WERI-Rb-1 (cell line): ENCODE measurements at places on chromosomes 6 and 20.

GRCh38 chr6:118638288-118638687 is 13.1 kb downstream of the CEP85L start:
- DNase-seq = no peak

- DNase-seq = no peak
These were observed 5.7 kb upstream of the PYGB start for GRCh38 chr20:25242231-25242630.

- DNase-seq = no peak
These were observed 81.7 kb upstream of the GATA5 start for GRCh38 chr20:62557462-62557861.

DNA sequence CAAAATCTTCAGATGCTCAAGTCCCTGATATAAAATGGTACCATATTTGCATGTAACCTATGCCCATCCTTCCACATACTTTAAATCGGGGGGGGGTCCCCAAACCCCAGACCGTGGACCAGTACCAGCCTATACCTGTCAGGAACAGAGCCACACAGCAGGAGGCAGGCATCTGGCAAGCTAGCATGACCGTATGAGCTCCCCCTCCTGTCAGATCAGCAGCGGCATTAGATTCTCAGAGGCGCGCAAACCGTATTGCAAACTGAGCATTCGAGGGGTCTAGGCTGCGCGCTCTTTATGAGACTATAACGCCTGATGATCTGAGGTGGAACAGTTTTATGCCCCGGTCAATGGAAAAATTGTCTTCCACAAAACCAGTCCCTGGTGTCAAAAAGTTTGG is 30.7 kb downstream of the FGD2 start:
- DNase-seq = peak; percentile 56

DNA sequence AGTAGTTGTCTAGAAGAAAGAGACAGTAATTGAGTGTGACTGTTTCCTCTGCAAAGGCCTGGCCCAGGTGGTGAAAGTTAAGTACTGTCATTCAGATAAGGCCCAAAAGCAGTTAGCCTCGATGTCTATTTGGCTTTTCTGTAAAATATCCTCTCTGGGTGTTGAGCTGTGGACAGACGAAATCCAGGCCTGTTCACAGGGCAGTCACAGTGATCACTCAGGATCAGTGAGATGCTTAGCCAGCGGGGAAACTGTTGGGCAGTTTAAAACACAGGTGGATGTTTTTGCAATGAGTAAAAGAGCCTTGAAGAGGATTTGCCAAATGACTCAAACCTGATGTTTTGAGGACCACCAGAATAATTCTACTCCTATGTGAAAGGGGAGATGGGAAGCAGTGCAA is 22.0 kb upstream of the PRDM1 start:
- peak; percentile 86 for DNase-seq

DNA sequence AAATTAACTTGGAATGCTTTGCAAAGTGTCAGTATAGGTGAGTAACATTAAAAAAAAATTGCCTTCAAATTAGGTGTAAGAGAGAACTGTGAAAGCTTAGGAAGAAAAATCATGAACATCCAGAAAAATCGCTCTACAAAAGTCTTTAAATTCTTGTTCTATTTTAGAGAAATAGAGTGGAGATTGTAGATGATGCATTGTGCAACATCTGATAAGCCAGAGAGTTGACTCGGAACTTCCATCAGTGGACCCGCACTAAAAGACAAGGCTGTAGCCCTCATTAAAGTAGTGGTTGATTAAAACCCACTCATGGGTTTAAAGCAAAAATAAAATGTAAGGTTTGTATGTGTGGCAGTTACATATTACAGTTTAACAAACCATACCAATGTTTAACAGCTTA is 35.8 kb downstream of the MAP3K4 start:
- DNase-seq = no peak

DNA sequence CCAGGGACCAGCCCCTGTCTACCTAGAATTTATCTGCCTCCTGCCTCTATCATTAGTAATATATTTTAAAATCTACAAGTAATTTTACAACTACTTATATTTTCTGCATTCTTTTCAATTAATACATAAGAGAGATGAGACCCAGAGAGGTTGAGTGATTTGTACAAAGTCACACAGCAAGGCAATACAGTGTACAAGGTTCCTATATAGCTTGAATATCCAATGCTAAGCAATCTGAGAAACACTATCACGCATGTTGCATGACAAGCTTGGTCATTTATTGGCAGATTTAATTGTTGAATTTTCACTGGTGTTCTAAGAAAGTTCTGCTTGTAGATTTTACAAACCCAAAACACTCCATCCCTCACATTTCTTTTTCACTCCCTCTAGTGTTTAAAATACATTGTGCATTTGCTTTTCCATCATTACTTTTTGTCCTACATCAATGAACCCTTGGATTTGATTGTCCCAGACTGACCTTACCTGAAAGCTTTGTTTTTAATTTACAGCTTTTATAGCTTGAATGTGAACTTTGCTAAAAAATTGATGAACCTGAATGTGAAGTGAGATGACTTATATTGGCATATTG is 520.9 kb upstream of the CITED2 start:
- DNase-seq = no peak

GRCh38 chr6:134245041-134245440 is 72.9 kb downstream of the SGK1 start:
- DNase-seq = no peak

DNA sequence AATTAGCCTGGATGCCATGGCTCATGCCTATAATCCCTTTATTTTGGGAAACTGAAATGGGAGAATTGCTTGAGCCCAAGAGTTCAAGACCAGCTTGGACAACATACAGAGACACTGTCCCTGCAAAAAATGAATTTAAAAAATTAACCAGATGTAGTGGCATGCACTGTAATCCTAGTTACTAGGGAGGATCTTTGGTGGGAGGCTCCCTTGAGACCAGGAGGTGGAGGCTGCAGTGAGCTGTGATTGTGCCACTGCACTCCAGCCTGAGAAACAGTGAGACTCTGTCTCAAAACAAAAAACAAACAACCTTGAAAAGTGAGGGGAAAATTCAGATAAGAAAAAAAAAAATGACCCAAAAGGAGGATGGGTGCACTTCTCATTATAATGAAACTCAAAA is 23.4 kb downstream of the CAP2 start:
- no peak for DNase-seq

DNA sequence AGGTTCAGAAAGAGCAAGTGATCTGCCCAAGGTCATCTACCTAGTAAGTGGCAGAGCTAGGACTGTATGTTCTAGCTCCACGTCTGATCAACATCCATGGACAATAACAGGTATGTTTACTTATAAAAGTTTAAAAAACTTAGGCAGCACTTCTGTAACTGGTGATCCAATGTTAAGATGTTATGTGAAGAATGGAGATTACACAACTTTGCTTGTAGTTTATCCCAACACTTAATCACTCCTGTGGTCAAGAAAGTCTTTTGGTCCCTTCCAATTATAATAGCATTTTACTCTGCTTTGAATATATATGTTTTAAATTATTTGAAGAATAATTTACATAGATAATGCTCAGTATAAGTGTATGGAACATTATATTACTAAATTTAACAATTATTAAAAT is 4.8 kb downstream of the FBXO30 start:
- no peak for DNase-seq

GRCh38 chr6:118288355-118289124 is 259.6 kb upstream of the PLN start:
- no peak for DNase-seq

- no peak for DNase-seq
These were observed 64.6 kb downstream of the ZC2HC1B start for GRCh38 chr6:143928853-143929252.

DNA sequence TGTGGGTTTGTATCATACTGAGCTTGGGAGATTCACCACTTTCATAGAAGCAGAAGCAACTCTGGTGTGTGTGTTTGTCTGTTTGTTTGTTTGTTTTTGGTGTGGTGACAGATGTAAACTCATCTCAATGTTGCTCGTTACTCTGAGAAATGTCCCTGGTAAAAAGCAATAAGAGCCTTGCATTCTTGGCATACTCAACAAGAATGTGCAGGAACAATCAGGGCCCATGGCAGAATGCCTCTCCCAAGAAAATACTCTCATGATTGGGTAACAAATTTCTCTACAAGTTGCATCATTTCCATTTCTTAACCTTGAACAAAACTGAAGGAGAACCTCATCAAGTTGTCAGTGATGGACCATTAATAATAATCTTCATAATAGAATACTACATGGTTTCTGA is 43.0 kb upstream of the PKHD1 start:
- no peak for DNase-seq

DNA sequence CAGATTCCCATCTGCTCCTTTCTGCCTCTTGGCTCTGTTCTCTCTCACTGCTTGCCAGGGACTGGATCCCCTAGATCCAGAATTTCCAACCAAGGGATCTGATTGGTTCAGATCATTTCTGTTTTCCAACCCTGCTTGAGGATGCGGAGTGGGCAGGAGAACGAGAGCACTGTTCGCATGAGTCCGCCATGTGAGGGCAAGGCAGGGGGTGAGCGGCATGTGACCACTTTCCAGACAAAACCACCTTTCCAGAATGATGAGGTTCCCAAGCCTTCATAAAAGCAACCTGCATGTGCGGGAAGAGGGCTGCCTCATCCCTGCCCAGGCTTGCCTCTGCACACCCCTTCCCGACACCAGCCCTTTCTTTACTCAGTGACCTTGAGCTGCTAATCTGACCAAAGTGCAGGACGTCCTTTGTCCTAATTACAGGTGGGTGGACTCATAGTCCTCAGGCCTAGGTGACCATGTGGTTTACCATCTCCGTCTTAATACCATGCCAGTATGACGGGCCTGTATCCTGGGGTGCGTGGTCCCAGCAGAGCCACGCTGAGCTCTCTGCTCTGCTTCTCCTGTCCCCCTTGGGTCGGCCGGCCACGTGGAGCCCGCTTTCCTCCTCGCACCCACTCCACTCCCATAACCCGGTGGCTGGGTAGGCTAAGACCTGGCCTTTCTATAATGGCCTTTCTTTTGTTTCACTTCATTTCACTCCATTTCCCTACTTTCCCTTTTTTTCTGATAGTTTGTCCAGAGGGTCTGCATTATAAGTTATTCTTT is 14.4 kb downstream of the NQO2 start:
- no peak for DNase-seq

- no peak for DNase-seq
These were observed 6.8 kb downstream of the SLC17A9 start for GRCh38 chr20:62959101-62959971.

- DNase-seq = peak; percentile 69
These were observed 18.5 kb downstream of the RPP21 start for GRCh38 chr6:30363459-30363858.

DNA sequence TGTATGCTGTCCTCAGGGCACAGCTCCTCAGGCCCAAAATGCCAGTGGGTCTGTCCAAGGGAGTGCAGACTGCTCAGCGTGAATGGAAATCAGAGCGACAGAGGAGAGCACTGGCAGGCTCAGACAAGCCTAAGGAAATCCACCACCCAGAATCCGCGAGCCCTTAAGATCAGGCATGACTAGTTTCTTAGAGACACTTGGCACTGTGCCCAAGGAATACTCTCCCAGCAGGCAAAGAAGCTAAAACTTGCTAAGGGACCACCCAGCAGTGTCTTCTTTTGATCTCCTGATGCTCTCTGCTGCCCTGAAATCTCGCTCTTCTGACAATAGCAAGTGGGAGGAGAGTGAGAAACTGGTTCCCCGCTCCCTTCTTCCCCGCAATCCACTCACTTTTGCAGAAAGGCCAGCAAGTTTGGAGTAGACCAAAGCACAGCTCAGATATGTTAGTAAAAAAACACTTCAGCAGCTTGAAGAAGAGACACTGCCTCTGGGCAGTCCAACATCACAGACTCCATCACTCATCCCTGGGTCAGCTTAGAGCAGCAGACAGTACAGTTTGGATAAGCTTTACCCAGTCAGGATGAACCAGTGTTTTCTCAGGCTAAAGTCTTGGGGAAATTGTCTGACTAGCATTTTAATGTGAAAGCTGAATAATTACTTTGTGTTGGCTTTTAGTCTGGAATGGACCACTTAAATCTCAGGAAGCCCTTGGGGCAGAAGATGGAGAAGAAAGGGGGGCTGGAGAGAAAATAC is 32.4 kb downstream of the TRAF3IP2 start:
- DNase-seq = peak; percentile 45

DNA sequence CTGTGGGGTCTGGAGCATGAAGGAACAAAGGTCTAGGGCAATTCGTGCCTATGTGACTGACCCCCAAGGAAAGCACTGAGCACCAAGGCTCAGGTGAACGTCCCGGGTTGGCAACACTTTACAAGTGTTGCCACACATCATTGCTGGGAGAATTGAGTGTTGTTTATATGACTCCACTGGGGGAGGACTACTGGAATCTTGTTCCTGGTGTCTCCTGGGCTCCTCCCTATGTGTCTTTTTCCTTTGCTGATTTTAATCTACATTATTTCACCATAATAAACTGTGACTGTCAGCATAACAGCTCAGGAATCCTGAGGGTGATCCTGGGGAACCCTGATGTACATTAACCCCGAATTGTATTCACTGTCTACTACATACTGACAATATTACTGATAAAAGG is 207.7 kb upstream of the BMP2 start:
- no peak for DNase-seq

DNA sequence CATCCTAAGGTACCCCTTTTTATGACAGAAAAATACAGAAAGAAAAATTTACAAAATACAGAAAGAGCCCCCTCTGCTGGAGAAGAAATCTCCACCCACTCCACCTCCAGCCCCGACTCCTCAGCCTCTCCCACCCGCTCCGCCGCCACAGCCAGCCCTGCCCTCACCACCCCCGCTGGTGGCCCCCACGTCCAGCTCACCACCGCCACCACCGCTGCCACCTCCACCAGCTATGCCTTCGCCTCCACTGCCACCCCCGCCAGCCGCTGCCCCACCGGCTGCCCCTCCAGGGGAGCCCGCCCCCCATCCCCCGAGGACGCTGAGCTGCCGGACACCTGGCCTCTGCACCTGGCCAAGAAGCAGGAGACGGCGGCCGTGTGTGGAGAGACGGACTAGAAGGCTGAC is 17.7 kb downstream of the WFDC2 start:
- no peak for DNase-seq

- DNase-seq = peak; percentile 94
These were observed 70.9 kb downstream of the HFE start for GRCh38 chr6:26158076-26158580.

DNA sequence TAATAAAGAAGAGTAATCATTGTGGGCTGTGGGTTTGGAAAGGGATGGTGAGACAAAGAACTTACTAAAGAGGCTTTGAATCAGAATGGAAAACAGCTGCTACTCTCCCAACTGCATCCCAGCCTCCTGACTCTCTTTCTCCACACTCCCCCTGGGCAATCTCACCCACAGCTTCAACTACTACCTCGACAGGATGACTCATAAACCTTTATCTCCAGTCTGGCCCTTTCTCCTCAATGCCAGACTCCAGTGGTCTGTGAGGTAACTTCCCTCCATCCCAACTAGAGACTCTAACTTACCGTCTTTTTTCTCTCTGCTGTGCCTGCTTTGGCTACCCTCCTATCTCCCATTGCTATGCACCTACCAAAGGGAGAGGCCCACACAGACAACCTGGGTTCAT is 135.3 kb upstream of the RREB1 start:
- no peak for DNase-seq

DNA sequence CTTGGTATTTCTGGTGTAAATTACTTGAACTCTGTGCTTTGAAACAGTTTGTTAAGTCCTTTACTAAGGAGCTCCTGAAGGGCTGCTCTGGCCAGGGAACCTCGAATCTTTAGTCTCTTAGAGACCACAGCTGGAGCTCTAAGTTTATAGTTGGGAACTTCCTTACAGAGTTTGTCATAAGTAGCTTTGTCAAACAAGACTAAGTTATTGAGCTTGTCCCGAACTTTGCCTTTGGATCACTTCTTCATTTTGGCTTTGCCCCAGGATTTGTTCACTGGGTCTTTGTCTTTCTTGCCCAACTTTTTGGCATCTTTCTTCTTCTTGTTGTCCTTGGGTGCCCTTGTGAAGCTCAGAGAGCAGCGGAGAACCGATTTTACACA is 64.8 kb downstream of the FAM50B start:
- no peak for DNase-seq

- peak; percentile 80 for DNase-seq
These were observed 2.2 kb downstream of the SLC13A3 start for GRCh38 chr20:46648903-46649649.
